ENCODE measurements at places on chromosomes 13 and 19.
A peak's percentile ranks its signal among the peaks of the same experiment; 100 is the strongest.

DNA sequence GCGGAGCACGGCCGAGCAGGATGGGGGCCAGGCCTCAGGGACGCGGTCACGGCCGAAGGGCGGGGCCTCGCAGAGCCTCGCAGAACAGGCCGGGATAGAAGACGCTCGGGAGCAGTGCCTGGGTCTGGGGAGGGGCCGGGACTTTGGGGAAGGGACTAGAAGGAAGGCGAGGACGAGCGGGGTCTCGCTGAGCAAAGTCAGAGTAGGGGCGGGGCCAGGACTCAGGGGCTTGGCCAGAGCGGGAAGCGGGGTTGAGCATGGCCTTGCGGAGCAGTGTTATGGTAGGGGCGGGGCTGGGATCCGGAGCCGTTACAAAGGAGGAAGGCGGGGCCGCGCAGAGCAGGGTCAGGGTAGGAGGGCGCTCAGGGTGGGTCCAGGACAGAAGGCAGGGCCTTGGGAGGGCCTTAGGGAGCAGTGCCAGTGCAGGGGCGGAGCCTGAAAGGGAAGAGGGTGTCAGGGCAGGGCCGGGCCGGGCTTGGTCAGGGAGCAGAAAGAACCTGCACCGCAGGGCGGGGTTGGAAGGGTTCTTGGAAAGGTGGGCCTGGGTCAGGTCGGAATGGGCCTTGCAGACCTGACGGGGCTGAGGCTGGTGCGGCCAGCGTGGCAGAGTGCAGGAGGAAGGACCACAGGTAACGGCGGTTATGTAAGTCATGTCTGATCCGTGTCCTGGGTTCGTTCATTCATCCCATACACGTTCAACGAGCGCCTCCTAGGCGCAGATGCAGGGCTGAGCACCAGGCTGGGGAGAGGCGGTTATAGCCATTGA lies 533 bp upstream of the ATP8B3 start:
- peak; percentile 63 for DNase-seq

GRCh38 chr19:15222738-15223648 lies 9.3 kb downstream of the EPHX3 start:
- DNase-seq, result peak; percentile 52

DNA sequence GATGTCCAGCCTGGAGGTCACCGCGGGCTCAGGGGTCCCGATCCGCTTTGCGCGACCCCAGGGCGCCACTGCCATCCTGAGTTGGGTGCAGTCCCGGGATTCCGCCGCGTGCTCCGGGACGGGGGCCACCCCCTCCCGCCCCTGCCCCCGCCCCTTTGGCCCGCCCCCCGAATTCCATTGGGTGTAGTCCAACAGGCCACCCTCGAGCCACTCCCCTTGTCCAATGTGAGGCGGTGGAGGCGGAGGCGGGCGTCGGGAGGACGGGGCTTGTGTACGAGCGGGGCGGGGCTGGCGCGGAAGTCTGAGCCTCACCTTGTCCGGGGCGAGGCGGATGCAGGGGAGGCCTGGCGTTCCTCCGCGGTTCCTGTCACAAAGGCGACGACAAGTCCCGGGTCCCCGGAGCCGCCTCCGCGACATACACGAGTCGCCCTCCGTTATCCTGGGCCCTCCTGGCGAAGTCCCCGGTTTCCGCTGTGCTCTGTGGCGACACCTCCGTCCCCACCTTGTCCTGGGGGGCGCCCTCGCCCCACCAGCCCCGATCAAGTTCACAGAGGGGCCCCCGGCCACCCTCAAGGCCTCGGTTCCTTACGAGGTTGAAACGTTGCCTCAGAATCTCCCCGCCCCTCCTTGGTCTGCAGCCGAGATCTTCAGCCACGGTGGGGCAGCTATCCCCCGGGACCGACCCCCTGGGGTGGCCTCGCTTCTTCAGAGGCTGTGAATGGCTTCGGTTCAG lies 1.2 kb downstream of the LDLR start:
- peak; percentile 95 for DNase-seq

GRCh38 chr19:20365146-20365545 lies 198.1 kb downstream of the ZNF486 start:
- DNase-seq, result no peak

GRCh38 chr13:34344816-34345215 lies 526.9 kb downstream of the RFC3 start:
- no peak for DNase-seq

- DNase-seq, result no peak
Measured at GRCh38 chr13:20161951-20162300, 1.1 kb upstream of the GJA3 start.

DNA sequence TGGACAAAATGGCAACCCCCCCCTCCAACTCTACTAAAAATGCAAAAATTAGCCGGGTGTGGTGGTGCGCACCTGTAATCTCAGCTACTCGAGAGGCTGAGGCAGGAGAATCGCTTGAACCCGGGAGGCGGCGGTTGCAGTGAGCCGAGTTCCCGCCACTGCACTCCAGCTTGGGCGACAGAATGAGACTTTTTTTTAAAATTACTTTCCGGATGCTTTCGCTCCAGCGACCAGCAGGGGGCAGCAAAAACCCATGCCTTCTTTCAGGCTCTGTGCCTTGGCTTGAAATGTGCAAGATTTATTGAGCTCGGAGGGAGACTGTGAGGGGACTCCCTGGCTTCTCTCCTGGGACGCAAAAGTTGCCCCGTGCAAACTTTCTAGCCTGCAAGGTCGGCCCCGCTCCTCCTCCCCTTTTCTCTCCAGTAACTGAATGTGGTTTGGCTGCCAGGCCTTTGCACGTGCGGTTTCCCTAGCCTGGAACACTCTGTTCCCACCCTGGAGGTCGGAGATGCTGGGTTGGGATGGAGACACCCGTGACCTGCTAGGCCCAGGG lies 61.4 kb upstream of the NFIC start:
- DNase-seq, result peak; percentile 72

GRCh38 chr19:46404055-46404752 lies 9.2 kb downstream of the CCDC8 start:
- no peak for DNase-seq

DNA sequence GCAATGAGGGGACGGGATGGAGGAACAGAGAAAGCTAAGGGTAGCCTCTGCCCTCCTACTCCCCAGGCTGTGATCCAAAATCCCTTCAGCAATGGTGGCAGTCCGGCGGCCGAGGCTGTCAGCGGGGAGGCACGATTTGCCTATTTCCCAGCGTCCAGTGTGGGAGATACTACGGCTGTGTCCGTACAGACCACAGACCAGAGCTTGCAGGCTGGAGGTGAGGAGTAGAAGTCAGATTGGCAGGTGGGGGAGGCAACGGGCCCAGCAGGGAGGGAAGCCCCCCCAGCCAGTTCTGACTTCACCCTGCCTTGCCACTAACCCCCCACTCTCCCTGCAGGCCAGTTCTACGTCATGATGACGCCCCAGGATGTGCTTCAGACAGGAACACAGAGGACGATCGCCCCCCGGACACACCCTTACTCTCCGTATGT lies 1.6 kb downstream of the USF2 start:
- DNase-seq, result no peak

DNA sequence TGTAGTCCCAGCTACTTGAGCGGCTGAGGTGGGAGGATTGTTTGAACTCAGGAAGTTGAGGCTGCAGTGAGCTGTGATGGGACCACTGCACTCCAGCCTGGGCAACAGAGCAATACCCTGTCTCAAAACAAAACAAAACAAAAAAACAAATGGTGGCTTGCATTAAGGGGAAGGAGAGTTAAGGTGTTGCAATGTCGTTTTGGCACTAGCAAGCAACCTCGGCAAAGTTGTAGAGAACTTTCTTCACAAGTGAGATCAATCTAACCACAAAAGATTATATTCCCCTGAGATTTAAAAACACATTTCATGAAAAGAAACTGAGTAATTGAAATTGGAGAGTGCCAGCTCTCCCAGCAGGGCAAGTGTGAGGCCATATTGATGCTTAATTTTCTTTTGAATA lies 153.7 kb downstream of the KLF5 start:
- DNase-seq, result no peak

DNA sequence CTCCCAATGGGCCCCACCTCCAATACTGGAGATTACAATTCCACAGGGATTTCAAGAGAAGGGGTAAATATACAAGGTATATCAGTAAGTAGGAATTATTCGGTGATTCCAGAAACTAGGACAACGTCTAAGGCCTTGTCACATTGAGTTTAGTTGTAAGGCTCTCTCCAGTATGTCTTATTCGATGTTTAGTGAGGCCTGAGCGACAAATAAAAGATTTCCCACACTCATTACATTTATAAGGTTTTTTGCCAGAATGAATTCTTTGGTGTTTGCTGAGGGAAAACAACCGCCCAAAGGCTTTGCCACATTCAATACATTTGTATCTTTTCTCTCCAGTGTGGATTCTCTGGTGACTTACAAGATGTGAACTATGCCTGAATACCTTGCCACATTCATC lies 19.1 kb upstream of the ZNF841 start:
- DNase-seq, result no peak

DNA sequence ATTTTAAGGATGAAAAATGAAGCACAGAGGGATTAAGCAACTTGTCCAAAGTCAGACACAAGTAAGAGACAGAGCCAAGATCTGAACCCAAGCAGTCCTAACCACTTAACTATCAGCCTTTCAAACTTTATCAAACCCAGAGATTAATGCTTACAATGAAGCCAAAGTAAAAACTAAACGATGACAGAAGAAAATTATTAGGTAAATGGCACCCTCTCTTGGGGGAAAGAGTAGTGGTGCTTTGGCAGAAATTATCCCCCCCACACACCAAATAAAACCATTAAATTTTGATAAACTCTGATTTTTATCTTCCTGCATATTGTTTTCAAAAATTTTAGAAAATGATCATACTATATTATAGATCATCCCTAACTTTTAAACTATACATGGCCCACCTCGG lies 329.2 kb downstream of the SLC7A1 start:
- DNase-seq, result no peak

- DNase-seq, result no peak
Measured at GRCh38 chr13:43805071-43805468, 18.3 kb upstream of the ENOX1 start.

GRCh38 chr19:40078377-40078776 lies 12.4 kb downstream of the ZNF780A start:
- DNase-seq, result no peak

DNA sequence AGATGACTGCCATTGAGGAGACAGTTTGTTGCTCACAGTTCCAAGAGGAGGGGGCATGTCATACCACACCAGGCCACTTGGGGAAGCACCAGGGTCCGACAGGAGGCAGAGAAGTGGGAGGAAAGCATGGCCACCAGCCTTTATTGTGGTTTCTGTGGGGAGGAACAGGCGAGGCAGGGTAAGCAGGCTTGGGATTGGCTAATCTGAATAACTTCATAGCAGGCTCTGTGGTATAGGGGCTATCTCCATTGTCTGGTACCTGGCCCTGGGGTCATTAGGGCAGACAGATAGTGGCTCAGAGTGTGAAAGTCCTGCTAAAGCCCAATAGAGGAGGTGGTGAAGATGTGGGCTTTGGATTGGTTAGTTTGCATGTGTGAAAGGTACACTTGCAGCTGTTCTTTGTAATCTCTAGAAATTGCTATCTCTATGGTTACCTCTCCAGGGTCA lies 35.5 kb downstream of the CBY2 start:
- DNase-seq, result no peak

GRCh38 chr19:5877882-5878281 lies 7.5 kb upstream of the FUT5 start:
- no peak for DNase-seq

DNA sequence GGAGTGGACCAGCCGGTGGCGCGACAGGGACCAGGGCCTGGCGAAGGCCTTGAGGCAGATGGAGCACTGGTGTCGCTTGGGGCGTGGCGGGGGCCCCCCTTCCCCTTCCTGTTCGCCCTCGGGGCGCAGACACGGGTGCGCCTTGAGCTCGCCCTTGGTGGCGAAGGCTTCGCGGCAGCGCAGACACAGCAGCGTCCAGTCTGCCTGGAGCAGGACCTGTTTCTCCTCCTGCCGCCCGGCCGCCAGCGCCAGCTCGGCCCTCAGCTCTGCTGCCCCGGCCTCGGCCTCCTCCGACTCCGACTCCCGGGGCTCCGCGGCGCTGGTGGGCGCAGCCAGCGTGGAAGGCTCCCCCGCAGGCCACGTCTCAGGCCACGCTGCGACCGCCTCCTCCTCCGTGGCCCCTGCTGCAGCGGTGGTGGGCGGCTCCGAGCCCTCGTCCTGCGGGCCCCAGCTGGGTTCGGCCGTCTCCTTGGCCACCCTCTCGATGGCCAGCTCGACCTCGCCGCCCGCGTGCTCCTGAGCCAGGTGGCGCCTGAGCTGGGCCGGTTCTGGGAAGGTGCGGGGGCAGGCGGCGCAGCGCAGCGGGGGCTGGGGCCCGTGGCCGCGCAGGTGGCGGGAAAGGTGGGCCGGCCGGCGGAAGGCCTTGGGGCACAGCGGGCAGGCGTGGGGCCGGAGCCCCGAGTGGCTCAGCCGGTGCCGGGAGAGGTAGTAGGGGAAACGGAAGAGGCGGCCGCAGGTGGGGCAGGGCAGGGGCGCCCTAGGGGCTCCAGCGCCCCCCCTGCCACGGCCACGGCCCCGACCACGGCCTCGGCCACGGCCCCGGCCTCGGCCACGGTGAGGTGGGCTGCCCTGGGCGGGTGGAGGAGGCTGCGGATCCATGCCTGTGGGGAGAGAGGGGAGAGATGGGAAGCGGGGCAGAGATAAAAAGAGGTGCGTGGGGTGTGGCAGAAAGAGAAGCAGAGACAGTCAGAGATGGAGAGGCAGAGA lies 1.6 kb downstream of the ZNF579 start:
- no peak for DNase-seq

DNA sequence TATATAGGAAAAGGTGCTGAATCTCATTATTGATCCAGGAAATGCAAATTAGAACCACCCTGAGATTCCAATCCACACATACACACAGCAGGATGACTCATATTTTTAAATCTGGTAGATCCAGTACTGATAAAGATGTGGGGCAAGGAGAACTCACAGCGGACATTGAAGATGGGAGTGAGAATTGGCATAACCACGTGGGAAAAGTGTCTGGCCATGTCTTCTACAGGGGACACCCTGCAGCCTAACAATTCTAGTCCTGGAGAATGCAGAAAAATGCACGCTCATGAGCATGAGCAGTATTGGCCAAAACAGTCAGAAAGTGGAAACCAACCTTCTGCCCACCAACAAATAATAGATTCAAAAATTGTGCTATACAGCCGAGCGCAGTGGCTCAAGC lies 13.5 kb upstream of the BCL3 start:
- DNase-seq, result no peak

DNA sequence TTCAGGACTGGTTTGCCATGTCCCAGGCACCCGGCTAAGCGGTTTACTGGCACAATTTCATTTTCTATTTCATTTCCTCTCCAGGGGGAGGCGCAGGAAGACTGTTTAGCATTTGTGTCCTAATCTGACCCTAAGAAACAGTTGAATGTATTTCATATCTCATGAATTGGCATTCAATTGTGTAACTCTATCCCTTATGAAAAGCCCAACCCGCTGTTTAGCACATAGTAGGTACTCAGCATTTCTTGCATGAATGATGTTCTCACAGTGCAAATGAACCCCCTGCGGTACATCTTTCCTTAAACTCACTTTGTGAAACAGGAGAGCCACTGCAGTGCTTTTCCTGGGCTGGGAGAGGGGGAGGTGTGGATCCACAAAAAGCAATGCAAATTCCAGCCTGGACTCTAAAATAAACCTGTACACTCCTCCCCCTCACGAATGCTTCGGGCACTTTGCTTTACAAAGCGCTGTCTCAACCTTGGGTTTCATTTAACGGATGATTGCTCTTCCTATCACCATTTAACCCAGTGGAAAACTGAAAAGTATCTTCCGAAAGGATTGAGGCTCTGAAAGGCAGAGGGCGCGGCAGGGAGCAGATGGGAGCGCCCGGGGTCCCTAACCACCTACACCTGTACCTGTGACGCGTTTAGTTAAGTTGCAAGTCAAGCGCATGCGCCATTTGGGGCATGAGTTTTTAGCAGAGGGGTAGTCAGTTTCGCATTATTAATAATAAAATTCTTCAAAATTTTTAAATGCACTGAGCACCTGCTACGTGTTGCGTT lies 1.2 kb upstream of the EEF2 start:
- no peak for DNase-seq

Measured in activated T-helper 1 cell treated with anti-CD3 and anti-CD28 coated beads, Interleukin-2, amount 50 U/mL, for 16 hours (primary cell).